Epithelial cell of proximal tubule (primary cell): ENCODE measurements at places on chromosomes 3 and 15.
A peak's percentile ranks its signal among the peaks of the same experiment; 100 is the strongest.

GRCh38 chr3:145175626-145176025 is 985.4 kb downstream of the PLOD2 start:
- no peak for DNase-seq

DNA sequence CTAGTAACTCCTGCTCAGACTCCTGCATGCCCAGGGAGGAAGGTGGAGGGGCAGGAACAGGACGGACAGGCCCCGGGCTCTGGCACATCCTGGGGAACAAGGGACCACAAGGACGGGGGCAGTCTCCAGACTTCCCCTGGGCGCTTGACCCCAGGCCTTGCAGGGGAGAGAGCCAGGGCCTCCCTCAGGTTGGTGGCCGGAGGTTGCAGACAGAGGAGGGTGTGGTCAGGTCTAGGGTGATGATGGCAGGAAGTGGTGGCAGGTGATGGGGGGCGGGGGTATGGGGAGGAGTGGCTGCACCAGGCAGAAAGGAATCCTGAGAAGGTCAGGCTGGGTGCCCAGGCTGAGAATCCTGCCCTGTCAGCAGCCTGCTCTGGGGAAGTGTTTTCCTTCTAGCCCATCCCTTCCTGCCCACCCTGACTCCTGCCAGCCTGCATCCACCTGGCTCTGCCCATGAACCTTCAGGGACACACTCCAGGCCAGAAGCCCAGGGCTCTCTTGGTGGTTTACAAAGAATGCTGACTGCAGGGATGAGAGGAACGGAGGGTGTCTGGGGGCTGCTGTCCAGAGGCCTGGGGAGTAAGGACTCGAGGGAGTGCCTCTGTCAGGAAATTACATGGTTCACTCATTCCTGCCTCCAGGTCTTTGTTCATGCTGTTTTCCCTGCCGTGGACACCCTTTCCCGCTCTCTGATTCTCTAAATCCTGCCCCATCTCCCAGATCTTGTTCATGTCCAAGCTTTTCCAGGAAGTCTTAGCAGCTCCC is 15.8 kb downstream of the LOXL1 start:
- no peak for DNase-seq

DNA sequence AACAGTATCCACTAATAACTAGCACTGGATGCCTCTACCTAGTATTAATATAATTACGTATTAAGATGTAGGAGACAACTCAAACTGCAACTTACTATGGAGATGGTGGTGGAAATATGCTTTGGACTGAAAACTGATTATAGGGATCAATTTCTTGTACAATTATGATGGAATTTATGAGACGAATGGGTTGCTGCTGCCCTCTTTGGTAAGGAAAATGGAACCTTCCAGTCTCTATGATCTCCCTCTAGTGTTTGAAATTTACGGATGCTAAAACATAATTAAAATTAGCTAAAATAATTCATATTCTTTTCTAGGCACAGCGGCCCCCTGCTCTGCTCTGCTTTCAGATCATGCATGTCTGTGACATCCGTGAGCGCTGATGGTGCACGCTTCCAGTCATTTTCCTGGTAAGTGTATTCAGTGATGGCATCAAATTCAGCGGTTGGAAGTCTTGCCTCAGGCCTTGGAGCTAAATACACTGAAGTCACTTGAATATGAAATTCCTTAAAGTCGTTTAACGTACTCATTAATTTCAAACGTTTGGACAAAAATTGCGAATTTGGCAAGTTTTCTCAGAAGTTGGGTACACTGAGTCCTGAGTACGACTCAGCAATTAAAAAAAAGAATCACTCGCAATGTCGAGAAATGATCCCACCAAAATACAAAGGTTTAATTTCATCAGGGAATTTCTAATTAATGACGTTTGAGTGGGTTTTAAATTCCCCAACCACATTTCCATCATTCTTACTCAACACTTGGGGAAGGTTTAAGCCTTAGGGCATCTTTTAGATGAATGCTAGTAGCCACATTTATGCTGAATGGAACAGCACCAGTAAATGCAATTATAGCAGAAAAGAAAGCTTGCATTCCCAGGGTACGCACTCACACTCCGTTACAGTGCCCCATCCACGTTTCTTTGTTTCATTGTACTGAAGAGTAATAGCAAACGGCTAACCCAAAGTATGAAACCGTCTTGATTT is 132.6 kb downstream of the NR2F2 start:
- no peak for DNase-seq

- no peak for DNase-seq
Observed at GRCh38 chr3:2910997-2911396, 199.2 kb downstream of the IL5RA start.

DNA sequence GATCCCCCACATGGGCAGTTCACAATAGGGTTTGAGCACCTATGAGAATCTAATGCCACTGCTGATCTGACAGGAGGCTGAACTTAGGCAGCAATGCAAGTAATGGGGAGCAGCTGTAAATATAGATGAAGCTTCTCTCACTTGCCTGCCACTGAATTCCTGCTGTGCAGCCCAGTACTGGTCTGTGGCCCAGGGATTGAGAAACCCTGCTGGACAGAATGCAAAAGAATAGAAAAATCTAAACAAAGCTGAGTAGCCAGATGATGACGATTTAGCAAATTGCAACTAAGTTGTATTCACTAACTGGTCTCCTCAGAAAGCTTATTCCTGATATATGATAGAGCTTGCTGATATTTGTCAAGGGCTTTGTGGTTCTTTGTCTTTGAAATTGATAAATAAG is 34.3 kb upstream of the APH1B start:
- no peak for DNase-seq

- DNase-seq: no peak
Observed at GRCh38 chr3:43996379-43997301, 245.0 kb upstream of the TOPAZ1 start.

- no peak for DNase-seq
Observed at GRCh38 chr15:81087066-81087465, 47.0 kb upstream of the CFAP161 start.

GRCh38 chr15:52778457-52778856 is 11.7 kb downstream of the ONECUT1 start:
- no peak for DNase-seq

GRCh38 chr3:155560135-155560534 is 184.7 kb downstream of the PLCH1 start:
- DNase-seq: no peak

DNA sequence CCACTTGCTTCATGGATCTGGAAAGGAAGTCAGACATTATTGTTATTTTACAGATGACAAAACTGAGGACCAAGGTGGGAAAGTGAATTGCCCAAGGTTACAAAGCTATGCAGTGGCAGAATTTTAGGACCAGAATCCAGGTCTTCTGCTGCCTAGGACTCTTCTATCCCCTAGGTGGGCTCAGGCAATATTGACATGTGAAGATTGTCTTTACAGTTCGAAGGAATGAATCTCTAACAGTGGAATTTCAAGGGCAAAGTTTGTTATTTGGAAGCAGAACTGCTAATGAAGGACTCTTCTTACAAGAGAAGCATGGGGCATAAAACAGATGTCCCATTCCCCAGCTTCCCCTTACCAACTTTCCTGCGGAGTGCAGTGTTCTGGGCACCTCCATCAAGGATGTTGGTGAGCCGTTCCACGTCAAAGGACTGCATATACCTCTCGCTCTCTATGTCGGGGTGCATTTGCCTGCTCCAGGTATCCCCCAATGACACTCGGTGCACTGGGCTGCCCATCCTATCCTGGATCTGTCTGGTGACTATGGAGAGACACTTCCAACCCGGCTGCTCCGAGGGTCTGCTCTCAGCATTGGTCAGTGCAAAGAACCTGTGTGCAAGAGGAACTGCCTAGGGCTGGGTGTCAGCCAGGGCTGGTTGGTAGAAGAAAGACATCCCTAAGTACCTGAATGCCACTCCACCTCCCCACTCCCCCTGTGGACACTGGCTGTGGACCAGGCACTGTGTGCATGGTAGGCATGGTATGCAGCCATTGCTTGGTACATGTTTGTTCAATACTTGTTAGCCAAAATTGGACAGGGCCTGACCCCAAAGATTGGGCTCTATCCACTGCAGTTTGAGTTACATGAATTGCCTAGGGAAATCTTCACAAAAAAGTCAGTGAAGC is 2.1 kb downstream of the ACOX2 start:
- DNase-seq: no peak

DNA sequence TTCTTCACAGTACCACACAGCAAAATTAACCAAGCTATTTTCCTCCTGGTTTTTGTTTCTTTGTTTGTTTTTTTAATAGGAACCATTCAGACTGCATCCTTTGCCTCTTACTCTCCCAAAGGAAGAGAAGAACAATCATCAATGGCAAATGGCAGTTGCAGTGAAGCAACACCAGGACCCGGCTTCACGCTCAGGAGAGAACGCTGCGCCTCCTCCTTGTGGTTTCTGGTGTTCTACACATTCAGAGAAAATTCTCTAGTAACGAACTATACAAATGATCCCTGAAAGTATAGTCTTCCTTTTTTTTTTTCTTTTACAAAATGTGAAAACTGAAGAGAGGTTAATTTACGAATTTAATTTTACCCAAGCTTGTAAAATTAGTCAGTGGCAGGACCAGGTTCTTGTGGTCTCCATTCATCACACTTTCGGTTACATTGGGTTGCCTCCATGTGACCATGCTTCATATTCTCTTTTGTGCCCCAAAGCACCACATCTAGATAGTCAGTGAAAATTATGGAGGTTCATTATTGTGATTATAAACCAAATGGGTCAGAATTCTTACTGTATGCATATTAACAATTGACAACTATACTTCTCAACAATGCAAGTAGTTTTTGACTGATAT is 10.6 kb upstream of the MINDY2 start:
- no peak for DNase-seq

- DNase-seq: no peak
Observed at GRCh38 chr15:67801926-67802914, 23.1 kb upstream of the SKOR1 start.

GRCh38 chr15:41772720-41773331 is 1.5 kb upstream of the MAPKBP1 start:
- no peak for DNase-seq

DNA sequence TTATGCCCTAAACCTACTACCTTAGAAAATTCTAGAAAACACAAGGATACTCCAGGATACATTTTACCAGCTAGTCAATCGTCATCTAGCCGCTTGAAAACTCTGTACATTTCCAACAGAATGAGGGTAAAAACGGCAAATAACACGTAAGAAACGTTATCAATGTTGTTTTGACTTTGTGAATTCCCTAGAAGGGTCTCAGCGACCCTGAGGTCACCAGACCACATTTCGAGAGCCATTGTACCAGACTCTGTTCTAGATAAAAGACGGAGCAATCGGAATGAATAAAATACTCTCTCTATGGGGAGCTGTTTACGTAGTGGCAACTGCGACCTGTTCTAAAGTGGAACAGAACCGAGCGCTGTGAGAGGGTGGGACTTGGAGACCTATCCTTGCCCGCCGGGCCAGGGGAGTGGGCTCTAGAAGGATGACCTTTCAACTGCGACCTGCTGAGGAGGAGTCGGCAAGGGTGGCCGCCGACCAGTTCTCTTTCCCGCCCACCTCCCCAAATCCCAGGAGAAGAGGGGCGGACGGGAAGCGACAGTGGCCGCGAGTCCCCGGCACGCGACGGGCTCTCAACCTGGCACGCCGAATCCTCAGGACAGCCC is 778 bp upstream of the AP4E1 start:
- no peak for DNase-seq

- DNase-seq: no peak
Observed at GRCh38 chr3:123394391-123395020, 54.4 kb downstream of the ADCY5 start.

DNA sequence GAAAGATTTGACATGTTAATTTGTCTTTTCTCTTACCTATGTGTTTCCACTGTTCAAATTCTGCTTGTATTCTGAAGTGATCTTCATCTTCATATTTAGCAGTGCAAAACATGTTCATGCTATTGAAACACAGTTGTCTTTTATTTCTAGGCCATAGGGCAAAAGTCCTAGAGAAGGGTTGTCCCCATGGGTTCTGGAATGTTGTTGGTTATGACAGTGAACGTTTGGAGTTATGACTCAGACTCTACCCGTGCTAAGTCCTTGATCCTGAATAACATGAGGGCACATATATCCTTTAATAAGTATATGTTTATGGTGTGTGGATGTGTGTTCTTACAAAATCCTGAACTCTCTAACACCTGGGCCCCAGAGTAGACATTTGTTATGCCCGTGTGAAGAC is 23.0 kb upstream of the ARPP21 start:
- DNase-seq: peak; percentile 7

DNA sequence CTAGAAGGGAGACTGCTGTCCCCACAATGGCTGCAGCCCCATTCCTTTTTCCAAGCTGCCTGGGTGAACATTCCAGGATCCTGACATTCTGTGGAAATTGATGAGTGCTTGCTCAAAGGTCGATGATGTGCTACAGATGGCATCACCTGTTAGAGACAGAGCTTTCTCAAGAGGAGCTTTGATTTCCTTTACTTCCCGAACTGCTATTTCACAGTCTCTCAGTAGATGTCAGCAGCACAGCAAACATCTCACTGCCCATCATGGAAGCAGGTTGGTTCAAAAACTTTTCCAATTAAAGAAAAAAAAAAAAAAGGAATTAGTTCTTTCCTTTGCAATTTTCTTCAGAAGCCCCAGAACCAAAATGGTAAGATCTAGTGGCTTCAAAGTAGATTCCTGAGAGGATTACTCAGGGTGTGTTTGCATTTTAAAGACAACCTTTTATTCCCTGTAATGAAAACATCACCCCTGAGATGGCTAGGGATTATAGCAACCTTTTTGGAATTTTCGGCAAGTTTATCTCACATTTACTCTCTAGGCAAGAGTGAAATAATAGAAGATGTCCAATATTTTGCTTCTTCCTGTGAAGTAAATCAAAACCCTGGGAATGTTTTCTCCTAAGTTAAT is 44.8 kb downstream of the POLR2M start:
- no peak for DNase-seq

GRCh38 chr3:145006271-145006670 is 1034.6 kb downstream of the DIPK2A start:
- no peak for DNase-seq
